ENCODE measurements at places on chromosomes 4 and X.

DNA sequence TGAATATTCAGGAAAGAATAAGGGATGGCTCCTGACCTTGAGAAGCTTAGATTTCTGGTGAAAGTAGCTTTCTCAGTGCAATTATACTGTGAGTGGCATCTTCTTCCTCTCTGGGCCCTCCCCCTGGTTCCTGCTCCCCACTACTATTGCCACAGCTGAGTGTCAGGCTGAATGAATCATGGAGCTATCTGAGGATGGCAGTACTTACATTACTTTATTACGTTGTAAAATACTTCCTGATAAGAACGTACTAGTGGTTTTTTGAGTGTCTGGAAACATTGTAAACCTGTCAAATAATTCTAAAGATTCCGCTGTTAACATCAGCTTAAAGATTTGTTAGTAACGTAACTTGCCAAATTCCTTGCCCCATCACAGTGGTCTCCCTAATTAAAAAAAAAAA lies 36.2 kb downstream of the ARHGAP10 start:
- DNase-seq, result peak; percentile 16

GRCh38 chr4:157048248-157048647 lies 27.7 kb upstream of the GLRB start:
- DNase-seq, result no peak

- DNase-seq, result no peak
These were observed 773 bp downstream of the DAPP1 start for GRCh38 chr4:99817309-99817890.

- DNase-seq, result no peak
These were observed 109.6 kb downstream of the SPRY1 start for GRCh38 chr4:123506011-123506695.

DNA sequence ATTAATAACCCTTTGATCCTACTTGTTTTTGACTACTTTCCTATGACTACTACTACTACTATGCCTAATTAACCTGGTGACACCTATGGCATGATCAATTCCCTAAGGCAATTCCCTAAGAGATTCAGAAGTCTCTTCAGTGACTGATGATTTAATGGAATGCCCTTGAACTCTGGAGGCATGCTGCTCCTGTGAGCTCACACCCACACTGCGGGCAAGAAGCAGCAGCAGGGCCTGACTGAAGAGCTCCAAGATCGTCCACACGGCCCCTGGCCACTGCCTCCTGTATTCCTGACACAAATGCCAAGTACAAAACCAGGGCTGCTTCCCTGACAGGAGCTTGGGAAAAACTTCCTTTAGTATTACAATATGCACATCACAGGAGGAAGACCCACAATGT lies 74.2 kb upstream of the STS start:
- DNase-seq, result no peak

DNA sequence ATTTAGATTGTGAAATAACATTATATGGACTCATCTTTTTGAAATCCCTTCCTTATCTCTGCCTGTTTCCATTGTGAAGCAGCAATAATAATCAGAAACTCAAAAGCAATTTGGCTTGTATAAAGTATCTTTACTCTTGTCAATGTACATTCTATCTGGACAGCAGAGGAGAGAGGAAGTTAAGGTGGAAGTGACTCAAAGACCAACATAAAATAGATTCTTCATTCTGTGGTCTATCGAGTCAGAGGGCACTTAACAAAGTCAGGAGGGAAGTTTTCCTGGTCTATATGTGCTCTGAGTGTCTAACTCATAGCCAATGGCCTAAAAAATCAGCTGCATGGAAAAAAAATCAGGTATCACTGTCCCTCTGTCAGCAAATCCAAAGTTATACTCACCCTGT lies 155.5 kb downstream of the EMCN start:
- no peak for DNase-seq

DNA sequence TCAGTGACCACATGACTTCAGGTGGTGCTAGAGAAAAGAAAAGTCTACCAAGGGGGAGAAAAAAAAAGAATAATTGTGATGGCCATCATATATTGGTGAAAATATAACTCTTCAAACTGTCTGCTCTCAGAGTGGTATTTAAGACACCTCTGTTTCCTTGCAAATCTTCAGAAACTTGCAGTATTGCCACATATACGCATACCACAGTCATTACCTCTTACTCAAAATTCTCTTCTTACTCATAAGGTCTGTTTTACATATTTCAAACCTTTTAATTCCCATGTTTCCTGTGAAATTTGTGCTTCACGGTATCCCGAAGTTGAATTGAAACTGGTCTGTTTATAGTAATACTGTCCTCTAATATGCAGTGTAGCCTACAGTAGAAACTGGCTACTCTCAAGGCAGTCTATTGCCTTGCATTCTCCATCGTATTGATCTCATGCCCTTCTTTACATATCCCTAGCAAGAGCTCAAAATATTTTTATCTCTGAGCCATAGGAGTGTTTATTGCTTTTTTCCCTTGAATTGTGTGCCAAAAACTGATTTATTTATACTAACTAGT lies 34.7 kb upstream of the LHFPL1 start:
- DNase-seq, result no peak

All from ACHN (cell line).